ENCODE measurements at places on chromosomes 4 and X.

GRCh38 chrX:38929966-38930421 lies 128.7 kb downstream of the MID1IP1 start:
- no peak for DNase-seq

DNA sequence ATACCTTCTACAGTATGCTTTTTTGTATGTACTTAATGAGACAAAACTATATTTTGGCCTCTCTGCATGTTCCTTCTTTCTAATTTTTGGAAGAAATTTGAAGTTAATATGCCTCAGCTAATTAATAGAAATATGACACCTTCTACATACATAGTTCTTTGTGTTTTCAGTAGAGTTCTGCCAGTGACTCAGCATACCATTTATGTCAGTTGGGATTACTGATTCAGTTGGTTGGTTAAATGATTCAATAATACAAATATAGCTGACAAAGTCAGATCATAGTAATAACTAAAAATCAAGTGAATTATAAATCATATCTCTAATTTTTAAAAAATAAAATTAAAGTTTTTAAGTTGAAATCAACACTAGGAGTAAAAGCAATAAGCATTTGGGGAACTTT lies 16.8 kb downstream of the BTC start:
- no peak for DNase-seq

DNA sequence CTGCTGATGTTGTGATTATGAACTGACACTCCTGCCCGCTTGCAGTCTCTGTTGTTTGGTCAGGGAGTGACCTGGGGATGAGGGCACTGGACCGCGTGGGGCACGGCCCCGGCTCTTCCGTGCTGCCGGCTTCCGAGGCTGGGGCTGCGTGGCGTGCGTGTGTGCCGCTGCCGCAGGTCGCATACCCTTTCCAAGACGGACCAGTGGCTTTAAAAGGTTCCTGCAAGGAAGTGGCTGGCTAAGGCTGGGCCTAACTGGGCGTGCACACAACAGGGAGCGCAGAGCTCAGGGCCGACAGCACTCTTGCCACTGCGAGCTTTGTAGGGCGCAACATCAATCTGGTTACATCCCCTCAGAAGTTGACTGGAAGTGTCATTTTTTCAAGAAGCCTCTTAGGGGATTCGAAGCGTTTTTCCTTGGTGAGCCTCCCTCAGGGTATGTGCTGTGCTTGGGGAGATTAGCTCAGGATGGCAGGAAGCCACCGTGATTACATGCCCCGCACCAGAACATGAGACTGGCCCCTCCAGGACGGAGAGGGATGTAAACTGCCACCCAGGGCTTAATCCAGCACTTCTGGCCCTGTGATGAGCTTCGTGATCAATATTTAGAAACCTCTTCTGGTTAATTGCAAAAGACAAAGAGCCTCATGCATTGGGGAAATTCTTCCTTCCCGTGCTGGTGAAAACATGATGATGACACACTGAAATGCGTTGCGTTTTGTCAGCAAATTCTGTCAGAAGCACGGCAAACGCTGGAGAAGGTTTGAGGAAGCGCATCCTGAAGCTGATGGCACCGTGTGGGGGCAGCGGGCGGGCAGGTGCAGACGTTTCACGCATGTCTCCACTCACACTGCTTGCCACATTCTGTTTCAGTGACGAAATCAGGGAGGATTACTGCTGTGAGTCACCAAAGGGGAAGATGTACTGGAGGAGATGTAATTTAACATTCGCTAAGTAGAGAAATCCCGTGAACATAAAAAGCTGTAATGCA lies 11.1 kb downstream of the MAEA start:
- DNase-seq: no peak

DNA sequence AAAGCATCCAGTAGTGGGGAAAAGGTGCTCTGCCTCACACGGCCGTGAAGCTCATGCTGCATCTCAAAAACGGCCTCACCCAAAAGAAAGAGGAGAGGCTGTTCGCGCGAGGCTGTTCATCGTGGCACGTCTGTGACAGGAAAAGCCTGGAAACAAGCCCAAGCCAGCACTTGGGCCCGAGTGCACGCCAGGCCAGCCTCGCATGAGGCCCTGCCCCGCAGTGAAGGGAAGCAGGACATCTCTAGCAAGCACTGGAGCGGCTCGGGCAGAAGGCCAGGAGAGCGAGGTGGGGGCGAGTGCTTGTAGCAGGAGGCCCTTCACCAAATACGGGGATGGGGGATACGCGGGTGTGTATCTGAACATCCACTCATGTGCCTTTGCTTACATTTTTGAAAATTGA lies 39.9 kb upstream of the MXD4 start:
- DNase-seq: no peak

DNA sequence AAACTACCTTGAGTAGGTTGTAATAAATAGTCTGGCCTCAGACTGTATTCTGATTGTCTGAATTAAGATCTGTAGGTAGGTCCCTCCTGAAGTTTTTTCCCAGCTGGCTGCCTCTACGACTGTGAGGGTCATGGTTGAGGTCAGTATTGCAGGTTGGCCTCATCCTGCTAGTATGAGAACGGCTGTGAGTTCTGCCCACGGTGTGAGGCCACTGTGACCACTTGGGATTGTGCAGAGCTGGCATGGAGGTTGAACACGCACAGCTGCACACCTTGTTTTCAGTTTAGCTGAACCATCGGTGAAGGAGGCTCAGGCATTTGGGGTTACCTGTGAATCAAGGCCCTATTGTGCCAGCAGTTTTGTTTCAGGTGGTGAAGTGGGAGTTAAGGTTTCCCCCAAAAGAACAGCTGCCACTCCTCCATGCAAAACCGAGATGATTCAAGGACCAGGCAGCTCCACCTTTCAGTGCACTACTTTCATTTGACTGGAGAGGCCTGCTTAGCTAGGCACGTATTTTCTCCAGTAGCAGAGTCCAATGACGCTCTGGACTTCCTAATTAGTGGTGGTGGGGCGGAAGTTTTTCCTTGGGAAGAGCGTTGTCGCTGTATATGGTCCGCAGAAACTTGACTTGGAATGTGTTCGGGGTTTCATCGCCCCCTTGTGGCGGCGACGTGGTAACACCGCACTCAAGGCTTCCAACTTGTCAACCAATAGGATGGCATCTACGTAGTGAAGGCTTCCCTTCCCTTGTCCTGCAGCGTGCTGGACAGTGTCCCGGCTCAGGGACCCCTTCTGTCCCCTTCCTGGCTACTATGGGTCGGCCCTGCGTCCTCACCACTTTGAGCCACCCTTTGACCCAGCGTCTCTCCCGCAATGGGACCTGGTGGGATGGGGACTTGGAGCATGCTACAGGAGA lies 13.8 kb downstream of the CMC4 start:
- peak; percentile 65 for DNase-seq

DNA sequence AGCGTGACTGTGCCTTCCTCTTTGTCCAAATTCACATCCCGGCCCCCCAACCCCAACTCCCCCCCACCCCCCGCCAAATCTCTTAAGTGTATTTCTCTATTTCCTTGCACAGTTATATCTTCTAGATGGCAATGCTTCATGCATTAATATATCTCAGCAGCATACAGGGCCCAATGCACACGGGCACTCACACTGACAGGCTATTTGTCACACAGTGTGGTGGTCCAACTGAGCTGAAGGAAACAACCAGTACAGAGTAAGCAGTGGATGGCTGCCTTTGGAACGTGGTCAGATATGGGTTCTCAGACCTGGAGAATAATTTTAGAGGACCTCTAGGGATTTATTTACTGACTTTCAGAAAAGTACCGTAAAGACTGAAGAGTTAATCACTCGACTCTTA lies 681 bp downstream of the EXOC1 start:
- DNase-seq: no peak

GRCh38 chr4:78613522-78614321 lies 62.2 kb downstream of the ANXA3 start:
- DNase-seq: peak; percentile 5

Data from CD4-positive, alpha-beta T cell treated with Interleukin-17A for 4 hours (primary cell).